ENCODE measurements at places on chromosomes 4 and X. TPM values are rescaled to one million over a fixed set of nuclear protein-coding genes. Genes with fewer than 3 reads are reported as not detected.

SPIN3 gene
- total RNA-seq, result 10.4 TPM

CFI gene
- 7.8 TPM for total RNA-seq

AMTN gene
- total RNA-seq, result not detected

GRCh38 chr4:130071746-130072145, 975.8 kb downstream of the C4orf33 start:
- no peaks in the 10 kb centered on the region for H3K4me1 ChIP-seq
- H3K27me3 ChIP-seq, result no peaks in the 10 kb centered on the region
- no peaks in the 10 kb centered on the region for H3K36me3 ChIP-seq

- peak overlapping the region; percentile 50 for H3K4me3 ChIP-seq
- no peaks in the 10 kb centered on the region for H3K36me3 ChIP-seq
- peaks cover 35% of the 10 kb centered on the region for H3K27me3 ChIP-seq
- H3K27ac ChIP-seq, result peak overlapping the region; percentile 51
- H3K4me1 ChIP-seq, result peaks cover 9% of the 10 kb centered on the region
Measured at GRCh38 chrX:46573892-46574773, 568 bp downstream of the CHST7 start.

DNA sequence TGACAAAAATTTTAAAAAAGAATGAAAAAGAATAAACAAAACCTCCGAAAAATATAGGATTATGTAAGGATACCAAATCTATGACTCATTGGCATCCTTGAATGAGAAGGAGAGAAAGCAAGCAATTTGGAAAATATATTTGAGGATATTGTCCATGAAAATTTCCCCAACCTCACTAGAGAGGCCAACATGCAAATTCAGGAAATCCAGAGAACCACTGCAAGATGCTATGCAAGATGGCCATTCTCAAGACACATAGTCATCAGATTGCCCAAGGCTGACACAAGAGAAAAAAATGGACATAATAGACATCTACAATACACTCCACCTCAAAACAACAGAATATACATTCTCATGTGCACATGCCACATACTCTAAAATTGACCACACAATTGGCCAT, 135.9 kb upstream of the SPANXB1 start:
- H3K4me3 ChIP-seq, result no peak overlapping the region
- no peaks in the 10 kb centered on the region for H3K36me3 ChIP-seq
- no peaks in the 10 kb centered on the region for H3K4me1 ChIP-seq
- H3K27ac ChIP-seq, result no peak overlapping the region
- no peak for DNase-seq

- peaks cover 14% of the 10 kb centered on the region for H3K27me3 ChIP-seq
- no peak overlapping the region for H3K4me3 ChIP-seq
- DNase-seq, result peak; percentile 52
- H3K36me3 ChIP-seq, result no peaks in the 10 kb centered on the region
- no peak overlapping the region for H3K27ac ChIP-seq
Measured at GRCh38 chrX:151722241-151722846, 6.5 kb downstream of the FATE1 start.

DNA sequence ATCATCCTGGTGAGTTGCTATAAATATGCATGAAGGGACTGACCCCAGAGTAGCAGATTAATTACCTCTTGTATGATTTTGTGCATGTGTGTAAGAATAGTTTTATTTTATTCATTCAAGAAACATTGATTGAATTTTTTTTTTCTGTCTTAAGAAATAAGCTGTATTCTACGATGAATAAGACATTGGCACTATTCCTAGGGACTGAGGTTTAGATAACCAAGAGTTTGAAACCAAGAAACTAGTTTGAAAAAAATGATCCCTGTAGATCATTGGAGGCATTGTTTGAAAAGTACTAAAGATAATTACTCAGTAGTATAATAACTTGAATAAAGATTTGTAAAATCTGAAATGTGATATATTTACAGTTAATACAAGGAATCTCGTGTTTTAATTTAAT, 1086.9 kb downstream of the PCDH7 start:
- H3K27me3 ChIP-seq, result no peaks in the 10 kb centered on the region
- no peak overlapping the region for H3K4me3 ChIP-seq
- H3K27ac ChIP-seq, result no peak overlapping the region
- H3K36me3 ChIP-seq, result no peaks in the 10 kb centered on the region
- no peaks in the 10 kb centered on the region for H3K4me1 ChIP-seq

GRCh38 chr4:102537269-102537668, 36.1 kb downstream of the NFKB1 start:
- no peaks in the 10 kb centered on the region for H3K27me3 ChIP-seq
- H3K36me3 ChIP-seq, result peaks cover 11% of the 10 kb centered on the region
- DNase-seq, result no peak
- H3K4me3 ChIP-seq, result no peak overlapping the region
- H3K27ac ChIP-seq, result no peak overlapping the region

- no peak for DNase-seq
- no peaks in the 10 kb centered on the region for H3K27me3 ChIP-seq
- no peak overlapping the region for H3K4me3 ChIP-seq
- no peak overlapping the region for H3K27ac ChIP-seq
Measured at GRCh38 chr4:169664615-169665014, 44.2 kb downstream of the CLCN3 start.

Measured in muscle of leg (tissue), 16 donors.